ENCODE measurements at places on chromosomes 1 and 21. TPM values are rescaled to one million over a fixed set of nuclear protein-coding genes. Genes with fewer than 3 reads are reported as not detected.

S100A12 gene
- not detected for total RNA-seq

FAM78B gene
- 66.0 TPM for total RNA-seq

GRCh38 chr1:9281071-9281827 is 11.4 kb upstream of the SPSB1 start:
- no peak for DNase-seq

FLG gene
- total RNA-seq = not detected

- DNase-seq = no peak
These were observed 3.7 kb downstream of the MIGA1 start for GRCh38 chr1:77783141-77783540.

BACE2 gene
- total RNA-seq = not detected
